K562 (cell line): ENCODE measurements at places on chromosomes 13 and 19. TPM values are rescaled to one million over a fixed set of nuclear protein-coding genes. Genes with fewer than 3 reads are reported as not detected.

DNA sequence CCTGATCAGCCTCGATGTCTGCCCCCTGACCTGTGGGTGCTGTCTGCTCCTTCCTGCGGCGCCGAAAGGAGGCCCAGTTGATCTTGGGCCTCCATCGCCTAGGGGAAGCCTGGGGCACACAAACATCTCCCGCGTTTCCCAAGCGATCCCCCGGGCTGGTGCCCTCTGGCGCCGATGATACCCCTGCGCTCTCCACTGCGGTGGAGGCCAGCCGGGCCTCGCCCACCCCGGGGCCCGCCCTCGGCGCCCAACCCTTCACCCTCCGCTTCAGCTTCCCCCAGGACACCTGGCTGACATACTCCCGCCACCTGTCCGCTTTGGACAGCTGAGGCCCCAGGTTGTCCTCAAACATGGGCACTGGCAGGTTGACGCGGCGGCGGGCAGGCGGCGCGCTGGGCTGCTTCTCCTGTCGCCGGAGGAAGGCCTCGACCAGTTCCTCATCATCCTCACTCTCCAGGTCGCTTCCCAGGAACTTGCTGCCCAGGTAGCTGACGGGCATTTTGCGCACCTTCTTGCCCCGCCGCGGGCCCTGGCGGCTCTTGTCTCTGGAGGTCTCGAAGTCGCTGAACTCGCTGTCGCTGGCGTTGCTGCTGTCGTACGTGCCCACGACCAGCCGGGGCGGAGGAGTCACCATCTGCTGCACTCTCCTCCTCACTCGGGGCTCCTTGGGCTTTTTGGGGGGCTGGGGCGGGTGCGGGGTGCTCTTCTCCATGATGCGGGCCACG lies 1.3 kb downstream of the CCDC8 start:
- no peak for DNase-seq

- DNase-seq, result no peak
These were observed 871 bp upstream of the CCER2 start for GRCh38 chr19:38912600-38913514.

DNA sequence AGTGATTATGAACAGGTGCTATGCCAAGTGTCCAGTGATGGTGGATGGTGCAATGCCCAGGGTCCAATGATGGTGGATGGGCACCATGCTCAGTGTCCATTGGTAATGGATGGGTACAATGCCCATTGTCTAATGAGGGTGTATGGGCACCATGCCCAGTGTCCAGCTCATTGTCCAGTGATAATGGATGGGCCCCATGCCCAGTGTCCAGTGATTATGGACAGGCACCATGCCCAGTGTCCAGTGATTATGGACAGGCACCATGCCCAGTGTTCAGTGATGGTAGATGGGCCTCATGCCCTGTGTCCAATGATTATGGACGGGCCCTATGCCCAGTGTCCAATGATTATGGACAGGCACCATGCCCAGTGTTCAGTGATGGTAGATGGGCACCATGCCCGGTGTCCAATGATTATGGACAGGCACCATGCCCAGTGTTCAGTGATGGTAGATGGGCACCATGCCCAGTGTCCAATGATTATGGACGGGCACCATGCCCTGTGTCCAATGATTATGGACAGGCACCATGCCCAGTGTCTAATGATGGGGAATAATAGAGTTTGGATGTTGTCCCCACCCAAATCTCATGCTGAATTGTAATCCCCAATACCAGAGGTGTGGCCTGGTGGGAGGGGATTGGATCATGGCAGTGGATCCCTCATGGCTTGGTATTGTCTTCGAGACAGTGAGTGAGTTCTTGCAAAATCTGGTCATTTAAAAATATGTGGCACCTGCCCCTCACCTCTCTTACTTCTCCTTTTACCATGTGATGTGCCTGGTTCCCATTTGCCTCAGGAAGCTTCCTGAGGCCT lies 87.8 kb downstream of the ANKRD10 start:
- DNase-seq, result no peak

- peak; percentile 45 for DNase-seq
These were observed 2.9 kb downstream of the RPS11 start for GRCh38 chr19:49499030-49499670.

ATP8A2 gene
- total RNA-seq, result not detected in 2 replicates

ZNF560 gene
- 0.09 TPM in 1 of 2 replicates, not detected in the other for total RNA-seq
